ENCODE measurements at places on chromosomes 5 and 9.

- no peak for DNase-seq
These were observed 148.7 kb upstream of the GDNF start for GRCh38 chr5:37988454-37989046.

GRCh38 chr9:137224830-137225694 lies at the start of gene CYSRT1:
TSS of gene CYSRT1 (plus strand) at chr9:137225174. CDS start at chr9:137225622, 448 bp downstream.
- peak; percentile 47 for DNase-seq

DNA sequence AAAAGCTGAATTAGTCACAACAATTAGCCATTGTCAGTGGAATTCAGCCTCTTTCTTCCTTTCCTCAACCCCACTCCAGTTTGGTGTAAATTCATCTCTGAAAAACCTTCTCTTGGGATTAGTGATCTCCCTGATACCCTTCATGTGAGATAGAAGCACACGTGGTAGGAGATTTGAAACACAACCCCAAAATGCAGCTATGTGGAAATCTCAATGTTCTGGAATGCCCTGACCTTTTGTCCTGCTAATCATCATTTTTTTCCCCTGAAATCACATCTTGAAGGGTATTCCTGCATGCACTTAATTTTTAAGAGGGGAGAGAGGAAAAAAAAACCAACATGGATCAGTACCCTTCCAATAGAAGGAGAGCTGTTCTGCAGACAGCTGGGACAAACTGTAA lies 612.6 kb downstream of the EBF1 start:
- DNase-seq, result no peak

- no peak for DNase-seq
These were observed 378.4 kb downstream of the SPATA31D1 start for GRCh38 chr9:82367016-82367415.

DNA sequence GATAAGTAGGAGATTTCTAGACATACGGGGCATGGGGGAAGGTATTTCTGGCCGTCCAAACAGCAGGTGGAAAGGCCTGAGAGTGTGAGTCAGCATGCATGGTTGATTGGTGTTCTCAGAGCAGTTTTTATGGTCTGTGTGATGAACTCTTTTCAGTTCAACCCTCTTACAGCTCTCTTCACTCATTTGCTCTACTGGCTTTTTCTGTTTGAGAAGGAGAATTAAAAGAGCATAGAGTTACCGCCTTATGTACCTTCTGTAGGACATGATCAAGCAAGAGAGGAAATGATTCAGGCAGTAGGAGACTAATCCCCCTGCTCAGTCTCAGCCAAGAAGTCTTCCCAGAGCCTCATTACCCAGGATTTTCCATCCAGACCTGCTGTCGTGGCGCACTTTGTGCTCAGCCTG lies 92.4 kb downstream of the PRDM6 start:
- no peak for DNase-seq

DNA sequence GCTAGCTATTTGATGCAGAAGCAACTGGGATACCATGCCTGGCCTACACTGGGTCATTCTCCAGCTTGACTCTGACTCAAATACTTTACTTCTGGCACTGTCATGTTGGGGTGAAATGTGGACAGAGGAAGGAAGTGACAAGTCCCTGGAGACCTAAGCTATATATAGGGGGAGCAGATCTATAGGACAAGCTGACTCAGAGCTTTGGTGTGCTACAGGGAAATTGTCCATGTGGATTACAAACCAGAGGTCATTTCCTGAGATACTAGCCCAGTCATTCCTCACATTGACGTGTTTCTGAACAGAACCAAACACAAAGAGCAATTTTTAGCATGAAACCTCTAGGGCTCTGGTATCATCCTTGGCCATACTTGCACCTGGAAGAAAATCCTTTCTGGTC lies 531.6 kb upstream of the CLINT1 start:
- DNase-seq, result no peak

DNA sequence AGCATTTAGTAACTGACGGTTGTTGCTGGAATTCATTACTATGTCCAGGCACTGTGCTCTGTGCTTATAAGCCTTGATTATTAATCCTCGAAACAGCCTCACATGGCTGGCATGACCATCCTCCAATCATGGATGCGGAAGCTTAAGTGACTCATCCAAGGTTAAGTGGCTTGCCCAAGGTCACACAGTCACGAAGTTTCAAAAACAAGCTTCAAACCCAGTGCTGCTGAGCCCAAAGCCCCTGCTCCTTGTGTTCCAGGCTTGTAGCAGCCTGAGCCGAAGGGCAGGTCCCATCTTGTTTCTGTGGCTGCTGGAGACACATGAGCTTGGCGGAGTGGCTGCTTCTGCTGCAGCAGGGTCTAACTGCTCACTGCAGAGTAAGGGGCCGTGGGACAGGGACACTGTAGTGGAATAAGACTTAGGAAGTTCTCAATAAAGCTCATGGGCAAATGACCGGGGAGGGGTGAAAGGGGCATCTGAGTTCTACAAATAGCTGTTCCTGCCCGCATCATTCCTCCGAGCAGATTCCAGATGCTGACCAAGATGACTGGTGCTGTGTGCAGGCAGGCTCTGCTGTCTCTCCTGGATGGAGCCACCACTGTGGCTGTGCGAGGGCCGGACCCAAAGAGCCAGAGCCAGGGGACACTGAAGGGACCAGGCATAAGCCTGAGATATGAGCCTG lies 32.4 kb downstream of the WHRN start:
- no peak for DNase-seq

DNA sequence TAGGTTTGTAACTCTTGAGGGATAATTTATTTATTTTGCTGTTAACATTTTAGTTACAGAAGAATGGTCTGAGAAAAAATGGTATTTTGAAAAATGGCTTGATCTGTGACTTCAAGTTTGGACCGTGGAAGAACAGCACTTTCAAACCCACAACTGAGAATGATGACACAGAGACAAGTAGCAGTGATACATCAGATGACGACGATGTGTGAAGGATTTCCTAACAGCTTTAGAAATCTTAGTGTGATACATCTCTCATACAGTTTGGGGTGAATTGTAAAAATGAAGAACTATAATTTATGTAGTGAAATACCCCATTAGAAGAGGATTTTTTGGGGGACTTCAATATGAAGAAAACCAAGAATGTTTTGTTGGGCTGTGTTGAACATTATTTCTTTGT lies 88.7 kb downstream of the GPBP1 start:
- DNase-seq, result no peak

DNA sequence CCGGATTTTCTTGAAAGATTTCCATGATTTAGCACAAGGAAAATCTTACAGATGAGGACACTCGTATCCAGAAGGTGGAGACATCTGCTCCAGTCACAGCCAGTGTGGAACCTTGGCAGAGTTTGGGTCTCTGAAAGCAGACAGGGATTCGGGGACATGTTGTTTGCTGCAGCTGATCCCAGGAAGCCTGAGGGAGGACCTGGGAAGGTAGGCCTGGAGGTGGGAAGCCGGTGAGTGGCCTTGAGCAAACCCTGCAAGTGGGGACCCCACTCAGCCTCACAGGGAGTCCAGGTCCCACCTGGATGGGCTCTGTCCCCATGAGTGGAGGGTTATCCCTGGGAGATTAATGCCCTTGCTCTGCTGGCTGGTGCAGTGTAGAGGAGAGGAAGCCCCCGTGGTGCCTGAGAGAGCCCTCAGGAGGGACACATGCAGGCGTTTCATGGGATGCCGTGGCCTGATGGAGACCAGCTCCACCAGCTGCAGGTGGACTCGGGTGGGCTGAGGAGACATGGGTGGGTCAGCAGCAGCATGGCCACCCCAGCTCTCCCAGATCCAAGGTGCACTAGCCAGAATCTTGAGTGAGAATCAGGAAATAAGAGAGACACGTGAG lies 7.8 kb downstream of the MRPS2 start:
- DNase-seq, result no peak

DNA sequence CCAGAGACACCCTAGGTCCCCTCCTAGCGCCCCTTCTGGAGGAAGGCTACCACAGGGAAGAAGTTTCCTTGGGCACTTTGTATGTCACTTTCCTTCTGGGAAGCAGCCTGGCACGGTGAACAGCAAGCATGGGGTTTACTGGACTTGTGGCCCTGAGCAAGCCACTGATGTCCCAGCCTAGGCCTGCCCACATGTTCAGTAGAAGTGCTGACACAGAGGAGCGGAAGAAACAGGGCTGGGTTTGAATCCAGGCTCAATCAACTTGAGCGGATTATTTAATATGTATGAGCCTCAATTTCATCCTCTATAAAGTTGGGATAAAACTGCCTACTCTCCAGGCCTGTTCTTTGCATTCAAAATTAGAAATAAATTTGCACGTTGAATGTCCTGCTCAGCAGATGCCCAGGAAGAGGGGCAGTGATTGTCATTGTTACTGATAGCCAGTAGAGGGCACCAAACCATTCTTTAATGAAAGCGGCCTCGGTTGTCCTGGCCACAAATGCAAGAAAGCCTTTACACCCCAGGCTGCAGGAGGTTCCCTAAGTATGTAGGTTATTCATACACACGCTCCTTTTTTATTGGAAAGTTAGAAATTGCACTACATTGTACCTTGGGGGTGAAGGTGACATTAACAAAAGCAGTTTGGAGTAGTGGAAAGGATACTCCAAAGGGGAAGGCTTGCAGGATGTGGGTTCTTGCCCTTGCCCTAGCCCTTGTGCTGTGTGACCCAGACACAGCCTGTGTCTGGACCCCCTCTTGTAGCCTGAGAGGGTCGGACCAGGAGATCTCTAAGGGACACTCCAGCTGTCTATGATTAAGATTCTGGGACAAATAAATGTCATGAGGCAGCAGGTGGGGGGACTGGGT lies 13.4 kb upstream of the XPA start:
- peak; percentile 51 for DNase-seq

GRCh38 chr5:159668556-159668955 lies 247.7 kb upstream of the ADRA1B start:
- no peak for DNase-seq

- DNase-seq, result no peak
These were observed 439.9 kb upstream of the KLF4 start for GRCh38 chr9:107929443-107929842.

DNA sequence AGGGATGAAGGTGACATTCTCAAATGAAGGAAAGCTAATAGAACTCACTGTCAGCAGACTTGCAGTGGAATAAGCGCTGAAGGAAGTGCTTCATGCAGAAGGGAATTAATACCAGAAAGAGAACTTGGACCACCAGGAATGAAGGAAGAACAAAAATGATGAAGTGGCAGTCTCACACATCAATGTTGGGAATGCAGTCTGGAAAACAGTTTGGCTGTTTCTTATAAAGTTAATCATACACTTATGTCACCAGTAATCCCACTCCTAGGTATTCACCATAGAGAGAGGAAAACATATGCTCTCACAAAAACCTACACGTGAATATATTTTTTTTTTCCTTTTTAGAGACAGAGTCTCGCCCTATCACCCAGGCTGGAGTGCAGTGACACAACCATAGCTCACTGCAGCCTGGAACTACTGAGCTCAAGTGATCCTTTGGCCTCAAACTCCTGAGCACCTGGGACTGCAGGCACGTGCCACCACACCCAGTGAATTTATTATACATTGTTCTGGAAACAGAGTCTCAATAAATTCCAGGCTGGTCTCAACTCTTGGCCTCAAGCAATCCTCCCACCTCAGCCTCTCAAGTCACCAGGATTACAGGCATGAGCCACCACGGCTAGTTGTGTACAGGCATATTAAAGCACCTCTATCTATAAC lies 81.2 kb downstream of the ROR2 start:
- DNase-seq, result no peak

DNA sequence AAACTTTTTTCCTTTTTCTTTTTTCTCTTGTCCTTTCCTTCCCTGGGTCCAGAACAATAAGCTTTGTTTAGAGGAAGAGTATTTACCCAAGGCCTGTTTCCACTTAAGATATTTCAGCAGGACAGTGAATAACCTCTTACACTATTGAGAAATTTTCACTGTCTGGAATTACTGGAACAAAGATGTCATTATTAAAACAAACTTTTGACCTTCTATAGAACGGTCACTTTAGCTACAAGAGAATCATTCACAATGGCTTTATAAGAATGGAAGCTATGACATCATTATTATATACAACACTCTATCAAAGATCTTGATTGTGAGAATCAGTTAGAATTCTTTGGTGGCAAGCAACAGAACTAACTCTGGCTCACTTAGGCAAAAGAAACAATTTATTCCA lies 22.0 kb upstream of the ARHGAP26 start:
- DNase-seq, result no peak

GRCh38 chr5:107875833-107876232 lies 205.1 kb upstream of the EFNA5 start:
- no peak for DNase-seq

- DNase-seq, result no peak
These were observed 549.1 kb downstream of the CDK5RAP2 start for GRCh38 chr9:120030847-120031246.

- DNase-seq, result no peak
These were observed 14.6 kb downstream of the FGF1 start for GRCh38 chr5:142671266-142671665.

GRCh38 chr5:162882629-162883028 lies 554.8 kb upstream of the CCNG1 start:
- no peak for DNase-seq

GRCh38 chr5:14503017-14503680 lies 78.4 kb upstream of the OTULINL start:
- DNase-seq, result no peak

DNA sequence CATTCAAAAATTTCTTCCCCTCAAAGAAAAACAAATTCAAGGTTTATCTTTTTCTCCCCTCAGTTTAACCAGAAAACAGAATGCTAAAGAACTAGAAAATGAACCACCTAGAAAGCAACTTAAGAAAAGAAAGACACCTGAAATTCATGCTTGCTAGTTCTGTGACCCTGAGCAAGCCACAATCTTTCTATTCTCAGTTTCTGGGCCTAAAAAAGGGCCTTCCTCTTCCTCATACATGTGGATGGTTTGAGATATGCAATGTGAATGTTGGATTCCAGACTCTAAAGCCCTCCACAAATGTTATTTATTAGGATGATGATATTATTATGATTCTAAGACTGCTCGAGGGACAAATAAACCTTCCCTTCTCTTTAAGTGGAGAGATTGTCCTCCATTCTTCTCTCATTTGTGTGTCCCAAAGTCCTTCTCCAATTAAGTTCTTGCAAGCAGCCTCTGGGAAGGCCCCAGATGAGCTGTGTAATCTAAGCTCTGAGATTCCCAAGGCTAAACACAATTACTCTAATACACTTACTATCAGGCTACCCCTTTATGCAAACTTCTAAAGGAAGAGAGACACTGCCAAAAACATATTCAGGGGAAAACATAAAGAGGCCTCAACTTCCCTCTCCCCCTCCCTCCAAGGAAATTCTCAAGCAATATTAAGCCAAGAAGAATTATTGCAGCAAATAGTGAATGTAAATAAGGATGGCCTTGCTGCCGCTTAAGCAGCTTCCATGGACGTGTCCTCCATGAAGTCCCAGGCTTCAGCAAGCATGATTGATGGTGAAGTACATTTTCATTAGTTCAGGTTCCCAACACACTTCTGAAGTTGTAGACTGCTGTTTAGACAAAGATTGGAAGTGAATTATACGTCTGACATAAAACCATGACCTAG lies 80.2 kb downstream of the PRKACG start:
- no peak for DNase-seq

GRCh38 chr5:7377761-7378160 lies 18.2 kb upstream of the ADCY2 start:
- no peak for DNase-seq

- DNase-seq, result no peak
These were observed 65.0 kb downstream of the HSD17B3 start for GRCh38 chr9:96236854-96237550.

- peak; percentile 51 for DNase-seq
These were observed at the start of gene RORB for GRCh38 chr9:74496819-74497747. TSS of gene RORB (plus strand) at chr9:74497335. CDS start at chr9:74497977, 642 bp downstream.
